ENCODE measurements at places on chromosomes 7 and 10.

DNA sequence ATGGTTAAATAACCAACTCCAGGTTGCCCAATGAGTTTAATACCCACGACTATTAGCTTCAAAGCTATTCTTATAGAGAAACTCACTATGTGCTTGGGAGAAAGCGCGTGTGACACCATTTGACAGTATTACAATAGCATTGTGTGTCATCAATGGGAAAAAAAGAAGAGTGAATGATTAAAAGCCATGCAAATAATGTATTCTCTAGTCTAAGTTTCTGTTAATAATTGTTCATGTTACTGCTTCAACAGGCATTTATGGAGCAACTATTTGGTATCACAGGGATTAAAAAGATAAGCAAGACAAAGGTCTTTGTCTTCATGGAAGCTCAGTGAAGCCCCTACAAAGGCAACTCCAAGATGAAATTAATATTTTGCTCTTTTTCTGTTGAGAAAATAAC, 47.2 kb downstream of the CAV1 start:
- DNase-seq = no peak

DNA sequence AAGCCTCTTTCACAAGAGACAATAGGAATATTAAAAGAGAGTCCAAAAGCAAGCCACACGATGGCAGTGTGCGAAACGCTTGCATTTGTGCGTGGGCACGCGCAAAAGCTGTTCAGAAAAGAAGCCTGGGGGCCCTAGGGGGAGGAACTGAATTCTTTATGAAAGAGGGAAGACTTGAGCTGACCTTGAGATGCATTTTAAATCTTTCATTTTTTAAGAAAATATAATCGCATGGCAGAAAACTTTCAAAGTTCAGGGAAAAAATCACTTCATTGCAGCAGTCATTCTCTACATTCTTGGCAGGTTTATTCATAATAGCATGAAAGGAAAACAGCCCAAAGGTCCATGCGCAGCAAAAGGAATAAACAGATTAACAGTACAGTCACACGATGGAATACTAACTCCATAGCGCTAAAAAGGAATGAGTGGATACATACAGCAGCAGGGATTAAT, 206.5 kb upstream of the PRKCQ start:
- DNase-seq = no peak

DNA sequence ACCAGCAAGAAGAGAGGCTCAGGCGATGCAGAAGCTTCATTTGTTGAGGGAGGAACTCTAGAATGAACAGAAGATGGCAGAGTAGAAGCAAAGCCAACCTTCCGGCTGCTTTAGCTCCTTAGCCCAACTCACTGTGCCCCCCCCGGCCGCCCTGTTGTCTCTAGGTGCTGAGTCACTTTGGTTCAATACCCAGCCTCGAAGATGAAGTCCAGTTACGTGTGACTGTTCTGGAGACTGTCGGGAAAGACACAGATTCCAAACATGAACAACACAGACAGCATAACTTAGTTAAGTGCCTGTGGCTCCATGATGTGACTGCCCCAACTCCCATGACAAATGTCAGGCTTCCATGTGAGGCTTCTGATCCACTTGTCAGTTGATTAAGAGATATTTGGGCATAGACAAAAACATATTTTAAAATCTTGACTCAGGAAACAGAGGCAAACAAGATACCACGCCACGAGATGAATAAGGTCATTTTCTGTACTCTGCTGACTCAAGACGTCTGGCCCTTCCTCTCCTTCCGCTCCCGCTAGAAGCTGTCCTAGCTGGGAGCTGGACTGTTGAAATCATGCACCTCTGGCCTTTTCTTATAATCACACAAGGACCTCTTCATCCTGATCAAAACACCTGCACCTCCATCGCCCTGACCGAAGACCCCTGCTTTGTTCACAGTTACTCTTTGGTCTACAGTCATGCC, 199.3 kb downstream of the FRMD4A start:
- no peak for DNase-seq

DNA sequence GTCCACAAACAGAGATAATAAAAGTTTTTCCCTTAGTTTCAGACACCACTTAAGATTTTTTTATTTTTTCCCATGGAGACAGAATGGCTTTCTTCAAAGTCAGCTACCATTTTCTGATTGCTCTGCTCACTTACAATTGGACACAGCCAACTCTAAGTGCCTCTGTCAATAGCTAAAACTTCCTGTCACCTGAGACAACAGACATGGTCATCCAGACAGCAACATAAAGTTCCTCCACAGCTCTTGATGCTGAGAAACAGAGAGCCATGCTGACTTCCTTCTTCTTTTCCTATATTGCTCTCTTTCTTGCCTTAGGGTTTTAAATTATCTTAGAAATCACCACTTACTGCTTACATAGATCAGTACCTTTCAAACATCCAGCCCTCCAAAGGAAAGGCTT, 12.0 kb downstream of the ZNF800 start:
- no peak for DNase-seq

- DNase-seq = no peak
Observed at GRCh38 chr10:56266120-56266519, 94.9 kb downstream of the ZWINT start.

DNA sequence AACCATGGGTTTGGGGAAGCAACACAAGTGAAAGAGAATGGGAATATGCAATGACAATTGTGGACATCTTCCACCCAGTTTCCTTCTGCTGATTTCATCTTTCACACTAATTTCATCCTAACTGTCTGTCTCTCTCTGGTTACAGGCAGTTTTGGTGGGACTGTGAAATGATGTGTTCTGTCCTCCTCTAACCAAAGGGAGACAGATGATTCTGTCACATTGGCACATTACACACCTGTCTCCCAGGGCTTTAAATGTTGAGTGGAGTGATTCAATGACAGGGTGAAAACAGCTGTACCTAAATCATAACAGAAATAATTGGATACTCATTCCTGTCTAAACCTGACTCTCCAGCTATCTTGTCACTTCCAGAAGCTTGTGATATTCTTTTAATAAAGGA, 60.0 kb downstream of the DGKB start:
- no peak for DNase-seq

DNA sequence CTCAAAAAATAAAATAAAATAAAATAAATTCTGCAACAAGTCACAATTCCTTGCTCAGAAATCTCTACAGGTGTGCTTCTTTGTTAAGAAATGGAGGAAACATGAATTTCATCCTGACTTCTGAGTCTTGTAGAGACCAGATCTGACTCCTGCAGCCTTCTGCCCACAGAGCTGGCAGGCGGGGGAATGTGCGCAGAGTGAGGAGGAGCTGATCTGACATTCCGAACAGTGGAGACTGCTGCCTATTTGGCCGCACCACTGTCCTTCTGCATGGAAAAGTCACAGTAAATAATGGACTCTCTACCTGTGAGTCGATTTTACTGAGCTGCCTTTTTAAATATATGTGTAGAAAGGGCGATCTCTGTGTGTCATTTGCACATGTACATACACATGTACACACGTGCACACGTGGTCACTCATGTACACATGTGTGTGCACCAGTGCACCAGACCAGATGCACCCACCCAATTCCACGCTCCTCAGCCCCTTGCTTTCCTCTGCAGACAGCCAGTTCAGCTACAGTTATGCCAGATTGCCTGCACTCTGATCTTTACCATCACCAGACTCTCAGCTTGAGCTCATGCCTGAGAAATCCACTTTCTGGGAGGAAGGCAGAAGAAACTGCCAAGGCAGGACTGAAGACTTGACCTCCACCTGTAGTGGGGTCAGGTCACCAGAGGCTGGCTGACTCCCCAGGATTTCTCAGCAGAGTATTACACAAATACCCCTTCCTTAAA, 54.9 kb downstream of the IKZF1 start:
- no peak for DNase-seq

DNA sequence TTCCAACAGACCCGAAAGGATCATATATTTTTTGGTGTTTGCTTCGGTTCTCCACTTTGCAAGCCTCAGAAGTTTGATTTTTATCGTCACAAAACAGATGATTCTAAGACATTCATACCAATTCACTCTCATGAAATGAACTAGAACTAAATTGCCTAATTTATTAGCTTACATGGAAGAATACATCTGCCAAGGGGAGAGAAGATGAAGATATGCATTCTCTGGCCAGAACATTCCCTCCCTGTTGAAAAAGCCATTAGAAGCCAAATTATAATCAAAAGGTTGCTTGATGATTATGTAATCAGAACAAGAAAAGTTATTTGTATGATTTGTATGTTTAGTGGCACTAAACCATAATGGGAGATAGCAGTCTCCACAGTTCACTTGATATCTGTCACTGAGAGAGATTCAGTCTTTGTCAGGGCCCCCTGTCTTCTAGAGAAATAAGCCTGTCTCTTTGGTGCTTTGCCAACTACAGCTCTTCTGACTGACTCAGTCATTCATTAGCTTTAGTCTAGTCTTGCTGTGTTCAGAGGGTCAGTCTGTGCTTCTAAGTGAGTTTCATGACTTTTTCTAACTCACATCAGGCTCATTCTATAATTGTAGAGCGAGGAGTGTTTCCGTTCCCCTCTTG, 95.3 kb upstream of the GNAI1 start:
- no peak for DNase-seq

DNA sequence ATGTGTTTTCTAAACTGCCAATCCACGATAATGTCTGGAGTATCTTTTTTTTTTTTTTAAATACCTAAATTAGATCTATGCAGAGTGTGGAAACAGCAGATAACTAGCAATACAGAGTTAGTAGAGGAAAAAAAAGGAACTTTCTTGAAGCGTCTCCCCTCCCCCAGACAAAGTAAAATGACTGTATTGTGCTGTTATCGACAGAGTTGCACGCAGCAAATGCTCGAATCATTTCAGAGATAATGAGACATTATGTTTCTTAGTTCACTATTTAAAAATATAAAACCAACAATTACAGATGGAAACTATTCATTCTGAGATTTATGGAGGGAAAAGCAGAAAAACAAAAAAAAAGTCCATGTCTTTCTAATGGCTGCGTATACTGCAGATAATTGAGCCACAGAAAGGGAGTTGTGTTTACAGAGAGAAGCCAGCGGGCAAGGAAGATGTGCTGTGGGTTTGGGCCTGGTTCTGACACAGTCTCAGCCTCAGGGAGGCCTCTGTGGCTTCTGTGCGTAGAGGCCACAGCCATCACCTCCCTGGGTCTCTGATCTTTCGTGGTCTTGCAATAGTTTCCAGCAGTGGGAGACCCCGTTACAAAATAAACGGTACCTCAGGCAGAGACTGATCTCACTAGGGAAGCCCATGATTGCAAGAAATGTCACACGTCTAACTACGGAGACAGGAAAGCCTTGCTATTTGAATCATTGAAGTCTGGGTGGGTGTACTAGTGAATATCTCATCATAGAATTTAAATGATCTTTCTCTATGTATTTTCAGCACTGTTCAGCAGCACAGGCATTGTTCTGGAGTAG, 19.1 kb upstream of the KLF6 start:
- no peak for DNase-seq

DNA sequence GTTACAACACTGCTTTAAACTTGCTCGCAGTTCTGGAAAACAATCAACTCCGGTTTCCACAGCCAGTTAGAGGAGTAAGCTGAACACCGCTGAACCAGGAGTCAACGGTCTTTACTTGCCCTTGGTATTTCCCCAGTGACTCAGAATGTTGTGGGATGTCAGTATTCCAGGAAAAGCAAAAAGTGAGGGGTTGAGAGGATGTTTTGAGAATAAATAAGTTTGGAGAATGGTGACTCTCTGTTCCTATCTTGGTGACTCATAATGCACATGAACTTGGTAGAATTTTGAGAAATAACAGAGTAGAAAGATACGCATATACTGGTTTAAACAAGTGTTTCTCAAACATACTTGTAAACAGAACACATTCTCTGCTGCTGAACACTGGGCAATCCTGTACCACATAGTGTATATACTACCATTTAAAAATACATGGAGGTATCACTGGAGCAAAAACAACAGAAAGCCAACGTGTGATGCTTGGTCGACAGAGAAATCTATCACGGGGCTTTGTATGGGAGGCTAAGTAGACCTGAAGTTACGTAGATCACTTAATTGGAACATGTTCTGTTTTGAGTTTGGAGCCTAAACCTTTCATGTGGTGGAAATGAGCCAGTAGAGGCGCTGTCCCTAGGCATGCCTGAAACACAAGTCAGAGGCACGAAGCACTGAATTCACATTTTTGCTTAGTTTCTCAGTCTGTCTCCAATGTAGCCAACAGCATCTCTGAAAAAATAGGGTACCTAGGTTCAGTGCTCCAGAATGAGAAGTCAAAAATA, 534.3 kb downstream of the PARD3 start:
- DNase-seq = no peak

DNA sequence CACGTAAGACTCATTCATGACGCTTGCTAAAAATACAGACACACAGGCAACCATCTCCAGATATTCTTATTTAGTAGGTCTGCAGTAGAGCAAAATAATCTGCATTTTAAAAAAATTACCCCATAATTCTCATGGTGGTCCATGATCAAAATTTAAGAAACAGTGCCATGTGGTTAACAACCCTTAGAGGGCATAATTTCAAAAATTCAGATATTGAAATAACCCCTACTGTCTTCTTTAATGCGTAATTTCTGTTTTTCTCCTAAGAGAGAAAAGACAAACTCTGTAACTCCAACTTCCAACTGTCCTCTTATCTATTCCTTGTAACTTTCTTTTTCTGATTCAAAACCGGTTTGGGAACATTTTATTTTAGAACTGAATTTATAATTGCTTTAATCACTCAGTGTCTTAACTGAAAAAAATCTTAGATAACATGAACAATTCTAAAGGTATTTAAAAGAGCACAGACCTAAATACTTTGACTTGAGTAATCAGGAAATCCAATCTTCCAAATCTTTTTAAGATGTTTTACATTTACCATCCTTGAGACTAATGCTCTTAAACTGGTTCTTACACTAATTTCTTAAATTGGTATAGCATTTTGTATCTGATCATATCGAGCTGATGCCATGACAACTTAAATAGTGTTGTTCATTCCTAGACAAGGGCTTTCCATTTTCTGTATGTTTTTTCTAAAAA, 148.0 kb downstream of the GALNT11 start:
- no peak for DNase-seq

GRCh38 chr10:5413012-5413938, 918 bp downstream of the NET1 start:
- DNase-seq = no peak

GRCh38 chr10:21022821-21023220, 125.7 kb upstream of the NEBL start:
- no peak for DNase-seq

DNA sequence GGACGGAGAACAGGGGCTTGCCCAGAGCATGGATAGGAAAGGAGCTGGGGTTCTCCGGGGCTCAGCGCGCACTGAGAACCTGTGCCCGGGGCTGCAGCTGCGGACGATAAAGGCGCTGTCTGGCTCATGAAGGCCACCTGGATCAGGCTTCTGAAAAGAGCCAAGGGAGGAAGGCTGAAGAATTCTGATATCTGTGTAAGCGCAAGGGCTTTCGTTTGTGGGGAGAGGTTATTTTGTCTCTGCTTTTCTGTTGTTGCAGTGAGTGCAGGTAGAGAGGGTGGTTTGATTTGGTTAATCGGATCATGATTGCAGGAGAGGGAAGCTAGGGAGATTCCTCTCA, 250.5 kb downstream of the NSUN6 start:
- DNase-seq = no peak

DNA sequence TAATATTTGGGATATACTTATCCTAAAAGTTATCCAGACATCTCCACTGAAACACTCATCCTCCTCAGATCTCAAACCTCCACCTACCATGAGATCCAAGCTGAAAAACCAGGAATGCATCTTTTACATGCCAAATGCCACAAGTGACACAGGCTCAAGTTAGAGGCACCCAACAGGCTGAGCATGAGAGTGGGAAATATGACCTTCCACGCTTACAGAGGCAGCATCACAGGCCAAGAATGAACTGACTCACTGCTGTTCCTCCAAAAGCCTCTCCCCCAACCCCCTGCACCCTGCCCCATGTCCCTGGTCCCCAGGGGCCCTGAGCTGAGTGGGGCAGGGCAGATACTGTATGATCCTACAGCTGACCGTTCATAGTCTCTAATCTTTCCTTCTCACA, 4.8 kb upstream of the MTPAP start:
- DNase-seq = no peak

GRCh38 chr7:107079212-107079940, 34.9 kb downstream of the PRKAR2B start:
- DNase-seq = no peak
